ENCODE measurements at places on chromosomes 11 and 22. TPM values are rescaled to one million over a fixed set of nuclear protein-coding genes. Genes with fewer than 3 reads are reported as not detected.

Gene GRIK4
- 3.9 TPM for total RNA-seq

Gene FOLR3
- total RNA-seq = not detected

Gene ALX4
- total RNA-seq = not detected

Gene MRGPRF
- 4.1 TPM for total RNA-seq

Gene PNPLA3
- 10.8 TPM for total RNA-seq

Gene YPEL4
- total RNA-seq = 0.62 TPM

Gene UNC93B1
- total RNA-seq = 37.3 TPM

Gene GATD1
- 60.0 TPM for total RNA-seq

Gene DCDC1
- 1.0 TPM for total RNA-seq

Gene RELA
- 62.2 TPM for total RNA-seq

Gene MISFA
- 2.7 TPM for total RNA-seq

DNA sequence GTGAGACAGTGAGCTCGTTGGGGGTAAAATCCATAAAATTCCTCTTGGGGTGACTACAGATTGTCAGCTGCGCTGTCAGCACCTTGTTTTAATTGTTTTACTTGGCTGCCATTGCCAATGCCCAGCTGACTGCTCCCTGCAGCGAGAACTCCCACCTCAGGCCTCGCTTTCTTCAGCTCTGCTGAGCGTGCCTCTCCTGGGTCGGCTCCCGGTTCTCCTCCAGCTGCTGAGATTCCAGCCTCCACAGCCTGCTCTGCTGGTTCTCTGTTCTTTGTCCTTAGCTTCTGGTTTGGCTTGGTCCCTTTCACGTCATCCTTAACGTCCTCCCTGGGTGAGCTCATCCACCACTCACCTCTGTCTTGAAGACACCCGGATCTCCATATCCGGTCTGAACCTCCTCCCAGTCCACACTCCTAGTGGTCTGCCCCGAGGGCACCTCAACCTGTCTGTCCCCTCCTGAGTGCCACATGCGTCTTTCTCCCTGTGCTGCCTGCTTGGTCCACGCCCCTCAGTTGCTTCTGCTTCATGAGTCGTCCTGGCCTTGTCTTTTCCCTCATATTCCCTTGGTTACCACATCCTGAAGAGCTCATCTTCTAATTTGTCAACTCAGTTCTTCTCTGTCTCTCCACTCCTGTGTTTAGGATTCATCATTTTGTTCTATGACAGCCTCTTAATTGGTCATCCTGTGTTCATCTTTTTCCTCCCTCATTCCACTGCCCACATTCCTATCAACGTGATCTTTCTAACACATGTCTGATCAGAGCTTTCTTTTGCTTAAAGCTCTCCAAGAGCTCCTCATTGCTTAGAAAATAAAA is 35.6 kb downstream of the BMAL1 start:
- H3K27me3 ChIP-seq = no peaks in the 10 kb centered on the region
- no peak for DNase-seq
- H3K4me1 ChIP-seq = peaks cover 6% of the 10 kb centered on the region
- H3K36me3 ChIP-seq = no peaks in the 10 kb centered on the region

GRCh38 chr22:42376711-42377554 is 55.3 kb downstream of the NFAM1 start:
- H3K4me1 ChIP-seq = no peaks in the 10 kb centered on the region
- no peaks in the 10 kb centered on the region for H3K36me3 ChIP-seq
- peaks cover 8% of the 10 kb centered on the region for H3K27me3 ChIP-seq
- peak; percentile 4 for DNase-seq

GRCh38 chr11:2657697-2658284 is 42.0 kb downstream of the KCNQ1OT1 start:
- no peak overlapping the region for H3K4me3 ChIP-seq
- no peaks in the 10 kb centered on the region for H3K36me3 ChIP-seq
- no peak overlapping the region for H3K27ac ChIP-seq
- no peaks in the 10 kb centered on the region for H3K27me3 ChIP-seq
- peaks cover 7% of the 10 kb centered on the region for H3K4me1 ChIP-seq
- DNase-seq = no peak

GRCh38 chr11:116792144-116792868 is 627 bp upstream of the APOA5 start:
- no peak for DNase-seq
- no peaks in the 10 kb centered on the region for H3K36me3 ChIP-seq
- H3K4me3 ChIP-seq = no peak overlapping the region
- H3K4me1 ChIP-seq = peaks cover 24% of the 10 kb centered on the region

DNA sequence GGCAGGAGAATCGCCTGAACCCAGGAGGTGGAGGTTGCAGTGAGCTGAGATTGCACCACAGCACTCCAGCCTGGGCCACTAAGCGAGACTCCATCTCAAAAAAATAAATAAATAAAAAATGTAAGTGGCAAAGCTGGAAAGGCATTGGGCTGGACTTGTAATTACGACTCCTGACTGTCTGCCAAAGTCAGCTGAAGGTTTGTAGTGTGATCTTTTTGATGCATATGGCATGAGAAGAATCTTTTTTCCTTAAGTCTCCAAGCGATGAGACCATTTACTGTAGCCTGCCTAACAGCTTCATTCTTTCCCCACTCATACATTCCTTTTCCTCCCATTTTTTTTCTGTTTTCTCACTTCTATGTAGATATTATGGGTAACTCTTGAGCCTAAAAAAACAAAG is 24.8 kb downstream of the CTNND1 start:
- no peaks in the 10 kb centered on the region for H3K36me3 ChIP-seq
- H3K27me3 ChIP-seq = no peaks in the 10 kb centered on the region
- H3K4me3 ChIP-seq = no peak overlapping the region
- H3K4me1 ChIP-seq = peaks cover 7% of the 10 kb centered on the region
- H3K27ac ChIP-seq = no peak overlapping the region

GRCh38 chr11:122861631-122862030 is 20.9 kb upstream of the JHY start:
- H3K27me3 ChIP-seq = no peaks in the 10 kb centered on the region
- peaks cover 7% of the 10 kb centered on the region for H3K4me1 ChIP-seq
- H3K27ac ChIP-seq = no peak overlapping the region
- no peak for DNase-seq
- H3K4me3 ChIP-seq = no peak overlapping the region

DNA sequence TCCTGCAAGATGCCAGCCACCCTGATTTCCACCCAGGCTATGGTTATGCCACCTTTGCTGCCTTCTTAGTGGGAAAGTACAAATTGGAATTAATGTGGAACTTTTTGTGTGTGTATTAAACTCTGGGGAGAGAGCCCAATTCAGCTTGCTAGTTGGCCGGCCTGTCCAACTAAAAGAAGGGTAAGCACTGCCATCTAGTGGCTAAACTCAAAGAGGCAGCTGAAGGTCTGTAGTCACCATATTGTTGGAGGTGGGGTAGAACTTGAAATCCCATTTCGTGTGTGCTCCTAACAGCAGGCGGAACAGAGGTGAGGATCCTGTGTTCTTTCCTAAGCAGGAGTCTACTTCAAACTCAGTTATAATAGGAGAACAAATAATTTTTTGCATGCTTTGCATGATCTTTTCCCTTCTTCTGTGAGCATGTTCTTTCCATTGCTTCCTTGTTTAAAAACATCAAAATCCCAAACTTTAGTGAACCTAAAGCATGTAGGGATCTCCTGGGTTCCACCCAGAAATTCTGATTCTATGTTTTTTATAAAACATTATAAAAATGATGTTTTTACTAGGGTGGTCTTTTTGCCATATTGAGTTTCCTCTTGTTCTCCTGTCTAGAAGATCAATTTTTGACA is 138.8 kb upstream of the SORL1-AS1 start:
- peak; percentile 47 for DNase-seq
- H3K36me3 ChIP-seq = no peaks in the 10 kb centered on the region
- H3K27me3 ChIP-seq = peaks cover 7% of the 10 kb centered on the region
- H3K4me1 ChIP-seq = peaks cover 13% of the 10 kb centered on the region

- H3K27me3 ChIP-seq = no peaks in the 10 kb centered on the region
- H3K4me3 ChIP-seq = no peak overlapping the region
- DNase-seq = no peak
- no peaks in the 10 kb centered on the region for H3K36me3 ChIP-seq
- no peaks in the 10 kb centered on the region for H3K4me1 ChIP-seq
Measured at GRCh38 chr11:99281331-99281730, 260.6 kb downstream of the CNTN5 start.

GRCh38 chr11:46279126-46280099 is 2.0 kb downstream of the CREB3L1 start:
- H3K4me3 ChIP-seq = peak overlapping the region; percentile 86
- DNase-seq = peak; percentile 71
- no peaks in the 10 kb centered on the region for H3K27me3 ChIP-seq
- H3K36me3 ChIP-seq = peaks cover 6% of the 10 kb centered on the region
- peak overlapping the region; percentile 84 for H3K27ac ChIP-seq
- H3K4me1 ChIP-seq = peaks cover 30% of the 10 kb centered on the region

GRCh38 chr11:78438298-78438975 is 20.8 kb upstream of the GAB2 start:
- no peaks in the 10 kb centered on the region for H3K4me1 ChIP-seq
- no peak for DNase-seq
- H3K27ac ChIP-seq = no peak overlapping the region

- no peak for DNase-seq
- H3K4me1 ChIP-seq = peaks cover 7% of the 10 kb centered on the region
- H3K27me3 ChIP-seq = no peaks in the 10 kb centered on the region
- no peak overlapping the region for H3K27ac ChIP-seq
Measured at GRCh38 chr22:41353862-41354575, 27.7 kb upstream of the TEF start.

- no peak for DNase-seq
- H3K27ac ChIP-seq = no peak overlapping the region
- no peaks in the 10 kb centered on the region for H3K27me3 ChIP-seq
- H3K4me1 ChIP-seq = no peaks in the 10 kb centered on the region
Measured at GRCh38 chr22:45190202-45190872, 26.6 kb downstream of the NUP50 start.

GRCh38 chr11:22703040-22703439 is 36.6 kb downstream of the GAS2 start:
- H3K4me1 ChIP-seq = peaks cover 8% of the 10 kb centered on the region
- H3K4me3 ChIP-seq = no peak overlapping the region
- peak overlapping the region; percentile 63 for H3K27ac ChIP-seq

DNA sequence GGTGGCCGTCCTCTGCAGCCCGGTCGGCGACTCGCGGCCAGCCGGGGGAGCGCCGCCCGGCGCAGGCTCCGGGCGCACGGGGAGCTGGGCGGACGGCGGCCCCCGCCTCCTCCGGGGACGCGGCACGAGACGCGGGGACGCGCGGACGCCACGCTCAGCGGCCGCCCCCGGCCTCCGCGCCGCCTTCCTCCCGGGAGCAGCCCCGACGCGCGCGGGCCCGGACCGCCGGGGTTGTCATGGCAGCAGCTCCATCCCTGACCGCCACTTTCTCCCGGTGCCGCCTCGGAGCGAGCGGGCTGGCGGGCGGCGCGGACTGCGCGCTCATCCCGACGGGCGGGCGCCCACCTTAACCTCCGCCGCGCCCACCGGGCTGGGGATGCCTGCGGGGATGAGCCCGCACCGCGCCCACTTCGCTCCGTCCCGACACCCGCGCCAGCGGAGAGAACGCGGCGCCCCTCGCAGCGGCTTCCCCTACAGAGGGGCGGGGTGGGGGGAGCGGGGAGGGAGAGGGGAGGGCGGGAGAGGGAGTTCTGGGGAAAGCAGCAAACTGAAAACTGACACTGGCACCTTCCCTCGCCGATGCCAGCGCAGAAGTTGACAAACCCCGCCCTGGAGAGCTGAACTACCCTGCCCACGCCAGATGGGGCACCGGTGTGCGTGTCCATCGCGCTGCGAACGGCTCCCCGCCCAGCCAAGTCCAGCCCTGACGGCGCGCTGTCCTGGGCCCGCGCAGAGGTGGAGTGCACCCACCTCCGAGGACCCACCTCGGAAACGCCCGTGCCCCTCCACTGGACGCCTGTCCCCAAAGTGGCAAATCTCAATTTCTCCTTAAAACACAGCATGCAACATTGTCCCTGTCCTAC is 588.4 kb downstream of the OPCML start:
- H3K4me1 ChIP-seq = peaks cover 6% of the 10 kb centered on the region
- no peak for DNase-seq
- no peaks in the 10 kb centered on the region for H3K36me3 ChIP-seq
- peak overlapping the region; percentile 67 for H3K4me3 ChIP-seq
- H3K27ac ChIP-seq = no peak overlapping the region

- H3K27ac ChIP-seq = peak overlapping the region; percentile 23
- DNase-seq = peak; percentile 72
- H3K27me3 ChIP-seq = no peaks in the 10 kb centered on the region
- no peak overlapping the region for H3K4me3 ChIP-seq
- peaks cover 5% of the 10 kb centered on the region for H3K4me1 ChIP-seq
Measured at GRCh38 chr11:108947654-108948570, 283.0 kb downstream of the DDX10 start.

DNA sequence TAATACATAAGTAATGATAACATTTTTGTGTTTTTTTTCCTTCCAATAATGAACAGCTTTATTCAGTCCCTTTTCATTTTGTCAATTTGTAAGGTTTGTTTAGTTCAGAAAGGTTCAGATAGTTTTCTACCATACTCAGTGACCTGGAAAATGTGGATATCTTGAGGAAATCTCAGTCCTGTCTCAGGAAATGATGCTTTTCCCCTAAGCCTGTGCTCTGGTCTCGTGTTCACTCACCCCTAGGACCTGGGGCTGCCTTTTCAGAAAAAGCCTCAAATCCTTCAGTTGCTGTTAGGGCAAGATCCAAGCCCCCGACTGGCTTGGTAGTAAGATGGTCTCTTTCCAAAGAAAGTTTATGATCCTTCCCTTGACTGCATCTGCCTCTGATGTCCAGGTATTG is 21.8 kb downstream of the MS4A6A start:
- no peak overlapping the region for H3K4me3 ChIP-seq
- no peak for DNase-seq
- no peaks in the 10 kb centered on the region for H3K36me3 ChIP-seq
- H3K27ac ChIP-seq = no peak overlapping the region

- H3K27me3 ChIP-seq = no peaks in the 10 kb centered on the region
- H3K27ac ChIP-seq = peak overlapping the region; percentile 97
- peaks cover 21% of the 10 kb centered on the region for H3K4me1 ChIP-seq
- H3K36me3 ChIP-seq = peaks cover 18% of the 10 kb centered on the region
- peak overlapping the region; percentile 80 for H3K4me3 ChIP-seq
Measured at GRCh38 chr11:70203751-70204465, 812 bp downstream of the FADD start.

- peaks cover 24% of the 10 kb centered on the region for H3K36me3 ChIP-seq
- H3K4me1 ChIP-seq = peaks cover 29% of the 10 kb centered on the region
- no peaks in the 10 kb centered on the region for H3K27me3 ChIP-seq
- H3K4me3 ChIP-seq = no peak overlapping the region
- DNase-seq = no peak
Measured at GRCh38 chr11:68581439-68581838, 102.9 kb upstream of the GAL start.

GRCh38 chr11:8090756-8091155 is 9.7 kb downstream of the TUB start:
- no peaks in the 10 kb centered on the region for H3K36me3 ChIP-seq
- H3K27me3 ChIP-seq = no peaks in the 10 kb centered on the region
- DNase-seq = no peak
- no peak overlapping the region for H3K4me3 ChIP-seq
